Urinary bladder (tissue), 4 donors: ENCODE measurements at places on chromosomes 16 and 17.

DNA sequence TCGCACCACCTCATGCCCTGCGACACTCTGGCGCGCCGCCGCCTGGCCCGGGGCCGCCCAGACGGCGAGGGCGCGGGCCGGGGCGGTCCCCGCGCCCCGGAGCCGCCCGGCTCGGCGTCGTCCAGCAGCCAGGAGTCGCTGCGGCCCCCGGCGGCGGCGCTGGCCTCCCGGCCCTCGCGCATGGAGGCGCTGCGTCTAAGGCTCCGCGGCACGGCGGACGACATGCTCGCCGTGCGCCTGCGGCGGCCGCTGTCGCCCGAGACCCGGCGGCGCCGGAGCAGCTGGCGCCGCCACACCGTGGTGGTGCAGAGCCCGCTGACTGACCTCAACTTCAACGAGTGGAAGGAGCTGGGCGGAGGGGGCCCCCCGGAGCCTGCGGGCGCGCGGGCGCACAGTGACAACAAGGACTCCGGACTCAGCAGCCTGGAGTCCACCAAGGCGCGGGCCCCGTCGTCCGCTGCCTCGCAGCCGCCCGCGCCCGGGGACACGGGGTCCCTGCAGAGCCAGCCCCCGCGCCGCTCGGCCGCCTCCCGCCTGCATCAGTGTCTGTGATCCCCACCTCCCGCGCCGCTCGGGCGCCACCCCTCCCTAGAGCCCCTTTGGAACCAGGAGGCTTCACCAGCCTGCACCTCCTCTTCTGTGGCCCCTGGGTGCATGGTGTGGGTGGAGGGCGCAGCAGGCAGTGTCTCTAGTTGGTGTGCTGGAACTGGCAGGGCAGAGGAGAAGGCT lies 82.3 kb downstream of the ARHGAP23 start:
- no peak for DNase-seq

GRCh38 chr16:57253466-57253865 lies 8.4 kb downstream of the ARL2BP start:
- no peak for DNase-seq

- DNase-seq: no peak
Observed at GRCh38 chr17:78290721-78291120, 59.3 kb downstream of the TMEM235 start.

DNA sequence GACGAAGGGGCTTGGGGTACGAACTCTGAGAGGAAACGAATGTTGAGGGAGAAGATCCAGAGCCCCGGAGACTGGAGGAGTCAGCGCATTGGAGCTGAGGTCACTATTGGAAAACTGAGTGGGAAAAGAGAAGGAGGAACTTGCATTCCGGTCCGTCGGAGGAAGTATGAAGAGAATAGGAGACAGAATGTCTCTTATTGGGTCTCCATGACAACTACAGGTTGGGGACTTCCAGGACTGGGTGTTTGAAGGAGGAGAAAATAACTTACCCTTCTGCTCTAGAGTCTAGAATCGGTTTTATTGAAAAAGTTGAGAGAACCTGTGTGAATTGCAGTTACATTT lies 537 bp downstream of the GOSR1 start:
- DNase-seq: no peak

GRCh38 chr17:6153375-6153774 lies 83.2 kb downstream of the WSCD1 start:
- no peak for DNase-seq

GRCh38 chr16:80541306-80541694 lies 507 bp downstream of the DYNLRB2 start:
- DNase-seq: no peak

GRCh38 chr17:39064819-39065218 lies 86.6 kb downstream of the PLXDC1 start:
- DNase-seq: no peak

DNA sequence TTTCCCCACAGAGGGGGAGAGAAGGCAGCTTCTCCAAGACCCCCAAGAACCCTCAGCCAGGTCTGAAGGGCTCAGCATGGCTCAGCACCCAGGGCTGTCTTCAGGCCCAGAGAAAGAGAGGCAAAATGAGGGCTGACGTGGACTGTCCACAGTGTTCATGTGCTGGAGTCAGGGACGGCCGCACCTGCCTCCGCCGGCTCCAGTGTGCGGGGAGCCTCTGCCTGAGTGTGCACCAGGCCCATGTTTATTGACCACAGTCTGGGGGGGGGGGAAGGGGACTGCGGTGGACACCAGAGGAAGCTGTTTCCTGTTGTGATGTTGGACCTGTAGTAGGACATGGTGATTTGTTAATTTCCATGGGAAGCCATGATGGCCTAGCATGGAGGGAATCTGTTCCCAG lies 6.9 kb downstream of the MRM1 start:
- no peak for DNase-seq

DNA sequence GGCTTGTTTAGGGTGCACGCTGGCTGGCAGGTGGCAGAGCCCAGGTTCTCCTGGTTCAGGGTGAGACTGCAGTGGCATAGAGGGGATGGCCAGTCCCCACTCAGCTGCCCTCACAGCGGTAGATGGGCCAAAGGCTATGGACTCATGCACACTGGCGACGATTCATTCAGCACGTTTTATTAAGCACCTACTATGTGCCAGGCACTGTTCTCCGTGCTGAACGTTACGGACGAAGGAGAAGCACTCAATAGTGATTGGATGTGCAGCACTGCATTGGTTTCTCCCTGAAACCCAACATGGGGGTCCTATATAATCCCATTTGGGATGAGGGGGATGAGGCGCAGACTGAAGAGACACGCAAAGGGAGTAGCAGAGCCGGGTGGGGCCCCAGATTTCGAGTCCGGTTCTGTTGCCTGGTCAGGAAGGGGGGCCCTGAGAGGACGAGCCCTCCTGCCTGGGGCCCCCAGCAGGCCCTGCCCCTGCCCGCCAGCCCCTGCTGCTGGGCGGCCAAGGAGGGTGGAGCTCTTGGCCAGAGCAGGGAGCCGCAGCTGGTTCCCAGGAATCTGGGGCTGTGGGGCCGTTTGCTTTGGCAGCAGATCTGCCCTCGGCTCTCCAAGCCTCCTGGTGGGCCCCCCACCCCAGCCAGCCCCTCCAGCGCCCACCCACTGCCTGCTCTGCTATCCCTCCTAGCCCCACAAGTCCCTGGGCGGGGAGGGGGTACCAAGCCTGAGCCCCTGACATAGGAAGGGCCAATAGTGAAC lies 8.8 kb downstream of the GLIS2 start:
- no peak for DNase-seq

DNA sequence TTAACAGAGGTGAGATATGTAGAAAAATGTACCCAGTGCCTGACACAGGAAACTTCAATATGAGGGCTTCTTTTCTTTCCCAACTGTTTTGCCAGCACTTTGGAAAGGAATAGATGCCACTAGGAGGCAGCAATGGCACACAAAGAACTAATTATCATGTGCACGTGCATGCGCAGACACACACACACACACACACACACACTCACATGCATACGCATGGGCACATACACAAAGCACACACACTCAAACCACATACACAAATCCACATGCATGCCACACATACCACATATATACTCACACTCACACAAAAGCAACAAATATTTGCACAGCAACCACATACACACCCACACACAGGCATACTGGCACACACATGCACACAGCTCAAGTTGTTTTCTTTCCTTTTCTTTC lies 8.8 kb upstream of the CEP112 start:
- peak; percentile 17 for DNase-seq

GRCh38 chr17:31631766-31632165 lies 227.3 kb downstream of the COPRS start:
- no peak for DNase-seq

DNA sequence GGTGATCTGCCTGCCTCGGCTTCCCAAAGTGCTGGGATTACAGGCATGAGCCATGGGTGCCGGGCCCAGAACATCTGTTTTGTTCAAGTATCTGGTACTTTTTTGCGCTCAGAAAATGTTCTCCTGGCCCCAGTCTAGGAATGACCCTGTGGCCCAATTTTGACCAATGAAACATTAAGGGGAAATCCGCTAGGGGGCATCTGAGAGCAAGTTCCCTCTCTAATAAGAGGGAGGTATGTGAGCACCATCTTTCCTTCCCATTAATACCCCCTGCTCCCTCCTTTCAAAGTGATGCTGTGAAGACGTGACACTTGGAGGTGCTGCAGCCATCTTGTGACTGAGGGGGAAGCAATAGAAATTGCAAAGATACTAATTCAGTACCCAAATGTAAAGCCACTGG lies 16.5 kb upstream of the CLEC3A start:
- DNase-seq: no peak

DNA sequence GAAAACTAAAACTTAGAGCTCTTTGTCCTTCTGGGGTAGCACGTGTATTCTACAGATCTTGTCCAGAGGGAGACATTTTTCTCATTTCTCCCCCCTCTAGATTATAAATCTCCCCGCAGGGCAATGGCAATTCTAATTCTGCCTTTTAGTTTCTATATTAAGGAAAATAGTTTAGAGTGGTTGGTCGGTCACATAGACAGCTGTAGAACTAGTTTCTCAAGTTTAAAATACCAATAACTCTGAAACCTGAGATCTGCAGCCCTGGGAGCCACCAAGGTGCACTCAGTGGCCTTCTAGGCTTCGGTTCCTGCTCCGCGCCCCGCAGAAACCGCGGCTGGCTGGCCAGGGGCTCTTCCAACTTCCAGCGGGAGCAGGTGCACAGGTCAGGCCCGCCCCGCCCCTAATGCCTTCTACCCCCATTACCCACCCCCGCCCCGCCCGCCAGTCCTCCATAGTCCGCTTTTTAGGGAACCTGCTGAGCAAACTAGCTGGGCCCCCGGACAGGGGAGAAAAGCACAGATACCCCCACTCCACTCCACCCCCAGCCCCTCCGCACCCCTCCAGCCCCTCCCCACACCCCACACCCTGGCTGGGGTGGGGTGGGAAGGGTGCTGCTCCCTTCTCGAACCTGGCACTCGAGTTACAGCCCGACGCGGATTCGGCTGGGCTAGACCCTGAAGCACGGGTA lies 431 bp downstream of the SLFN11 start:
- DNase-seq: no peak

DNA sequence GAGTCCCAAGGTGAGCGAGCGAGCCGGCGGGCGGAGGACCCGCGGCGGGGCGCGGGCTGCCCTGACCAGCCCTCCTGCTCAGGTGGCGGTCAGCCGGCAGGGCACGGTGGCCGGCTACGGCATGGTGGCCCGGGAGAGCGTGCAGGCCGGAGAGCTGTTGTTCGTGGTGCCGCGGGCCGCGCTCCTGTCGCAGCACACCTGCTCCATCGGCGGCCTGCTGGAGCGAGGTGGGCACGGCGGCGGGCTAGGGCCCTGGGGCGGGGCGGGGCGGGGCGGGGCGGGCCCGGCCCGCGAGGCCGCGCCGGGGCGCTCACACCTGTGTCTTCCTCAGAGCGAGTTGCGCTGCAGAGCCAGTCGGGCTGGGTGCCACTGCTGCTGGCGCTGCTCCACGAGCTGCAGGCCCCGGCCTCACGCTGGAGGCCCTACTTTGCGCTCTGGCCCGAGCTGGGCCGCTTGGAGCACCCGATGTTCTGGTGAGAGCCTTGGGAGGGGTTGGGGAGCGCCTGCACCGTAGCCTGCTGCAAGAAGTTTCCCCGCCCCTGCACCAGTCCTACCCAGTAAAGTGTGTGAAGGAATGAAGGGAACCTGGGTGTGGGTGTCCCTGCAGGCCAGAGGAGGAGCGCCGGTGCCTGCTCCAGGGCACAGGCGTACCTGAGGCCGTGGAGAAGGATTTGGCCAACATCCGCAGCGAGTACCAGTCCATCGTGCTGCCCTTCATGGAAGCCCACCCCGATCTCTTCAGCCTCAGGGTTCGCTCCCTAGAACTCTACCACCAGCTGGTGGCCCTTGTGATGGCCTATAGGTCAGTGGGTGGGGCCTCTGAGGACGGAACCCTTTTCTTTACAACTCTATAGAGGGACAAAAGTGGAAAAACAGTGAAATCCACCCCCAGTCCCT lies 802 bp downstream of the SETD6 start:
- DNase-seq: no peak

- no peak for DNase-seq
Observed at GRCh38 chr16:10895053-10895946, 18.3 kb downstream of the CIITA start.

- no peak for DNase-seq
Observed at GRCh38 chr16:56869513-56870275, 4.7 kb downstream of the SLC12A3 start.

DNA sequence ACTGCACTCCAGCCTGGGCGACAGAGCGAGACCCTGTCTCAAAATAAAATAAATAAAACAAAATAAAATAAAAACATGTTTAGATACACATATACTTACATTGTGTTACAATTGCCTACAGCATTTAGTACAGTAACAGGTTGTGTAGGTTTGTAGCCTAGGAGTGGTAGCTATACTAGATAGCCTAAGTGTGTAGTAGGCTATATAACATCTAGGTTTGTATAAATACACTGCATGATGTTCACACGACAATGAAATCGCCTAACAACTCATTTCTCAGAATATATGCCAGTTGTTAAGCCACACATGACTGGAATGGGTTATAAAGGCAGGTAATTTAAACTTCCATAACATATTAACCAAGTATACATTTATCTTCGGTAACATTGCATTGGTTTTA lies 90.6 kb downstream of the TUBD1 start:
- DNase-seq: no peak

GRCh38 chr17:39551879-39552278 lies 55.8 kb downstream of the NEUROD2 start:
- DNase-seq: no peak

DNA sequence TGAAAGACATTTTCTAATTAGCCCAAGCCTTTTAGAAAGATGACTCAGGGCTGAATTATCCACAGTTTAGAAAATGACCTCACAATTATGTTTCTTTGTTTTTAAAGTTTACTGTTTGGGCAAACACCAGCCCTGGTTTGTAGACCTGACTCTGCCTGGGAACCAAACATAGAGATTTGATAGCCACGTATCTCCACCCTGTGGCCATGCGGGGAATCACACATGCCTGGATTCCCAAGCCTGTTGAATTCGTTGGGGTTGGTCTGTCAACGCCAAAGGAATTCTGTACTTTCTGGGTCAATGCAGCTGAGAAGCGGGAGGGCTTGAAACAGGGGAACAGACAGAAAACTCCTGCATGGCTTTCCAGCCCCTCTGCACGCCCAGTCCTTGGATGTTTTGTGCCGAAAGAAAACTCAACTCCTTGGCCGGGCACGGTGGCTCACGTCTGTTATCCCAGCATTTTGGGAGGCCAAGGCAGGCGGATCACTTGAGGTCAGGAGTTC lies 26.9 kb downstream of the CD300A start:
- no peak for DNase-seq

DNA sequence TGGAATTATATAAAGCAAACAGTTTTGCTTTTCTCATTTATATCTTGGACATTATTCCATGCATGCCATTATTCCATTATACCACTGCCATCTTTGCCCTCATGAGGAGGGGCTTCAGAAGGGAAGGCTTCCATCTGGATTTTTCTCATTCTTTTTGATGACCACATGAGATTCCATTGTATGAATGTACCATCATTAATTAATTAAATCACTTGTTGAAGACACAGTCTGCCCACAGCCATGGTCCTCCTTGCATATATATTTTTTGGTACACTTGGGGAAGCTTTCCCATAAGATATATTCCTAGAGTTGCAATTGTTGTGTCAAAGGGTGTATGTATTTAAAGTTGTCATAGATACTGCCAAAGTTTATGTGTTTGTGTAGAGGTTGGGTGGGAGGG lies 7.1 kb downstream of the ARL4D start:
- no peak for DNase-seq

GRCh38 chr17:77571155-77571981 lies 387.1 kb upstream of the TNRC6C start:
- DNase-seq: no peak

- DNase-seq: no peak
Observed at GRCh38 chr16:56628486-56629350, 3.1 kb downstream of the MT1E start.

GRCh38 chr16:66502020-66502913 lies 47.7 kb downstream of the TK2 start:
- no peak for DNase-seq

GRCh38 chr16:90018652-90019542 lies at the start of gene DBNDD1:
Gene DBNDD1 (minus strand): TSS chr16:90019456. CDS start chr16:90019341, 115 bp downstream.
- DNase-seq: no peak

- DNase-seq: no peak
Observed at GRCh38 chr16:87615621-87616041, 13.3 kb downstream of the JPH3 start.
